ENCODE measurements at places on chromosomes 16 and 17. TPM values are rescaled to one million over a fixed set of nuclear protein-coding genes. Genes with fewer than 3 reads are reported as not detected.
A peak's percentile ranks its signal among the peaks of the same experiment; 100 is the strongest.

GRCh38 chr16:46745617-46746016 lies 2.5 kb downstream of the MYLK3 start:
- no peak for DNase-seq

DNA sequence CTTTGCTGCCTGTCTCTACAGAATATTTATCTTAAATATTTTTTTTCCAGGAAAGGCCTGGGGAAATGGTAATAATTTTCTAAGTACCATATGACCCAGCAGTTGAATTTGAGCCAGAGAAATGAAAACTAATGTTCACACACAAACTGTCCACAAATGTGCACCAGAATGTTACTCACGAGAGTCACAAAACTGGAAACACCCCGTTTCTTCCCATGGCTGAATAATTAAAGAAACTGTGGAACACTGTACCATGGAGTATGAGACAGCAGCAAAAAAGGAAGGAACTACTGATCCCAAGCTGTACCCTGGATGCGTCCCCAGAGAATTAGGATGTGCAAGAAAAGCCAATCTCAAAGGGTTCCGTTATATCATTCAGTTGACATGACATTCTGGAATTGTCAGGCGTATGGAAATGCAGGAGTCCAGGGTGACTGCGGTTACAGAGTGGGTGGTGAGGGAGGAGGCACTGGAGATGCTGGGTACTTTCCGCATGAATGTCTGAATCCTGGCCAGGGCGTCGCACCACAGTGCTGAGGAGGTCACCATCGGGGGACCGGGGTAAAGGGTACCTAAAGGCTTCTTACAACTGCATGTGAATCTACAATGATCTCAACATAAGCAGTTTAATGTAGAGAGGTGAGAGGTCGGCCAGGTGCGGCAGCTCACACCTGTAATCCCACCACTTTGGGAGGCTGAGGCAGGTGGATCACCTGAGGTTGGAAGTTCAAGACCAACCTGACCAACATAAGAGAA lies 34.5 kb downstream of the USP22 start:
- DNase-seq, result no peak

- peak; percentile 80 for DNase-seq
Measured at GRCh38 chr17:78357177-78357586, 2.7 kb downstream of the SOCS3 start.

GRCh38 chr16:24991349-24991748 lies 23.8 kb downstream of the ARHGAP17 start:
- DNase-seq, result no peak

AGRP gene
- total RNA-seq, result not detected

Measured in dermis blood vessel endothelial cell (primary cell).